ENCODE measurements at places on chromosomes 1 and 21.

DNA sequence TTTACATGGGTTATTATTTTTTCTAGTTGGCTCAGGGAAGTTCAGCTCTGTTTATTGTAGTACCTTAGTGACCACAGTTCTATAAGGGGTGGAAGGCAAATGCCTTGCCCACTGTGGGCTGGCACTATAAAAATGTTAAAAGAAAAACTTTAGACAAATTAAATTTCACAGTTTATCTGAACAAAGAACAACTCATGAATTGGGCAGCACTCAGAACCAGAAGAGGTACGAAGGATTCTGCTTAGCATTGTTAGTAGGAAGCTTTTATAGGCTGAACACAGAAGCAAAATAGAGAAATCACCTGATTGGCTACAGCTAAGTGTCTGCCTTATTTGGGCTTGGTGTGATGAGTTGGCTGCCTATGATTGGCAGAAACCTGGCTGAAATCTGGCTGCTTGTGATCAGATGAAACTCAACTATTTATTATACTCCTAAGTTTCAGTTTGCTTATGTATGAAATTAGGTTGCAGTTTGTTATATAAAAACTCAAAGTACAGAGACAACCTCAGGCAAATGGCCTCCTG is 35.8 kb upstream of the SLC35D1 start:
- no peak for DNase-seq

- DNase-seq = no peak
Measured at GRCh38 chr1:58256041-58256440, 290.5 kb downstream of the OMA1 start.

GRCh38 chr1:111990026-111990877 is 784 bp upstream of the KCND3 start:
- DNase-seq = no peak

GRCh38 chr21:31688603-31689368 is 29.3 kb downstream of the SOD1 start:
- DNase-seq = no peak

GRCh38 chr1:190353538-190354101 is 124.0 kb downstream of the BRINP3 start:
- DNase-seq = no peak

GRCh38 chr21:18655931-18656330 is 252.3 kb upstream of the TMPRSS15 start:
- no peak for DNase-seq

GRCh38 chr1:178634445-178634844 is 90.6 kb upstream of the RALGPS2 start:
- no peak for DNase-seq

GRCh38 chr1:243487036-243487648 is 231.3 kb downstream of the SDCCAG8 start:
- DNase-seq = no peak

DNA sequence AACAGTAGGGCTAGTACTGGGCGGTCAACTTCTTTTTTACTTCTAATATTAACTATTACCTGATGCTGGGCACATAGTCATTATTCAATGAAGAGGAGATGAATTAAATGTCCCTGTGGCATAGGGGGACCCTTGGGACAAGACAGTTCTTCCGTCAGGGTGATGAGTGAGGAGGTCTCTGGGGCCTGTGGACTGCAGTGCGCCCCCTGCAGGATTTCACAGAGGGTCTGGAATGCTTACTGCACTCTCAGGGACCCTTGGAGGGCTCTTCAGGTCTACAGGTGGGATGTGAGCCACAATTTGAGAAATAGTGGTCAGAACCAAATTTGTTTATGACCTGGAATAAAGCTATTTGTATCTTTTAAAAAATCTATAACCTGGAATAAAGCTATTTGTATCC is 149.4 kb downstream of the FAM78B start:
- no peak for DNase-seq

DNA sequence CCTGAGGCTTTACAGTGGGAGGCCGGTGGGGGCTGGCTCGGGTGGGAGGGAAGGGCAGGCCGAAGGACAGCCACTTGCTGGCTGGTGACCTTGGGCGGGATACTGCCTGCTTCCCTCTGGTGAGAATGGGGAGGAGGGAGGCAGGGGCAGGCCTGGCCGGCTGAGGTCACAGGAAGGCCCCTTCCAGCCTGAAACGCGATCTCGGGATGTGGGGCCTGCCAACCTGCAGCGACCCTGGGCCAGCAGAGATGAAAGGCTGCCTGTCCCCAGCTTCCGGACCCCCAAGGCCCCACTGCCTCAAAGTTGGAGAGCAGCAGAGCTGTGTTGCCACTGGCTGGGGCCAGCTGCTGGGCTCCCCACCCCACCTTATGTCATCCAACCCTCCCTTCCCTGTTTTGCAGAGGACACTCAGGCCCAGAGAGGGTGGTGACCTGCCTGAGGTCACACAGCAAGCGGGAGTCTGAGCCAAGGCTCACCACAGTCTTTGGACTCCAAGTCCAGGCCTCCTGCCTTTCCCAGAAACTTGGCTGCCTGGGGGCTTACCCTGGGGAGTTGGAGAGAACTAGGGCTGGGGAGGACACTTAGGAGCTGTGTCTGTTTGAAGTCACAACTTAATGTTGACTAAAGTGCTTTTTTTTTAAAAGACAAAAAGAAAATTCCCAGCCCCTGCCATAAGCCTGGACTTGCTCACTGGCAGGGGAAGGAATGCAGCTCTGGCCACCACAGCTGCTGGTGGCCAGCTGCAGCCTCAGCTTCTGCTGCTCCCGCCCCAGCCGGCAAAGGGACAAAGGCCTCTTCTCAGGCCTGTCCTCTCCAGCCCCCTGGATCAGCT is 14.8 kb upstream of the WASF2 start:
- no peak for DNase-seq

GRCh38 chr1:165925498-165926079 is 98.2 kb downstream of the UCK2 start:
- DNase-seq = no peak

GRCh38 chr1:70627910-70628309 is 216.8 kb downstream of the CTH start:
- DNase-seq = no peak

DNA sequence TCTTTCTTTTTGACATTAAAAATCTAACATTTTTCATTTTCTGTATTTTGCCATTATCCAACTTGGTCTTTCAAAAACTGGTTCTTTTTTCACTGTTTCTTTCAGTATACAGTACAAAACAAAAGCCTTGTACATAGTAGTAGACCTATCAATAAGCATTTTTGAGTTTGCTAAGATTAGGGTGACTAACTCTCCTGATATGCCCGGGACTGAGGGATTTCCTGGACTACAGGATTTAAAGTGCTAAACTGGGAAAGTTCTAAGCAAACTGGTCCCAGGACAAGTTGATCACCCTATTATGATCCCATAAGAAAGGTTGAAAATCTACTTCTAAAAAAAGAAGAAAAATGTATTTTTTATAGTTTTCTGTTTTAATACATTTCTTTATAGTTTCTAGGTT is 120.9 kb downstream of the USP25 start:
- DNase-seq = no peak

DNA sequence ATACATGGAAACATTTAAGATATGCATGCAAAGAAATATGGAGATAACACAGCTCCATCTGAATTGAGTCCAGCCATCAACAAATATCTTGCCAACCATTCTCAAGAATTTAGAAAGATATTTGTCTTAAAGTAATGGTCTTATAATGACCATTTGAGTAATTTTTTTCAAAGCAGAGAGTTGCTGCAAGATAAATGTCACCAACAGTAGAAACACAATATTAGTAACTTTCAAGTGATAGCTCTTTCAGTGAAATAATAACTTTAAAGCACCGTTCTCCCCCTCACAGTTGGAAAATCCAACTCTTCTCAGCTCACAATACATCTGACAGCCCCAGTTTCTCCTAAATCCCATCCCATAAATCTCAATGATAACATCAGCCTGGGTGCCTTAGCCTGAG is 481.0 kb upstream of the ADAMTS5 start:
- DNase-seq = no peak

GRCh38 chr1:165816826-165817497 is 10.5 kb upstream of the UCK2 start:
- no peak for DNase-seq

- DNase-seq = no peak
Measured at GRCh38 chr1:226135059-226135651, 51.4 kb downstream of the ACBD3 start.

DNA sequence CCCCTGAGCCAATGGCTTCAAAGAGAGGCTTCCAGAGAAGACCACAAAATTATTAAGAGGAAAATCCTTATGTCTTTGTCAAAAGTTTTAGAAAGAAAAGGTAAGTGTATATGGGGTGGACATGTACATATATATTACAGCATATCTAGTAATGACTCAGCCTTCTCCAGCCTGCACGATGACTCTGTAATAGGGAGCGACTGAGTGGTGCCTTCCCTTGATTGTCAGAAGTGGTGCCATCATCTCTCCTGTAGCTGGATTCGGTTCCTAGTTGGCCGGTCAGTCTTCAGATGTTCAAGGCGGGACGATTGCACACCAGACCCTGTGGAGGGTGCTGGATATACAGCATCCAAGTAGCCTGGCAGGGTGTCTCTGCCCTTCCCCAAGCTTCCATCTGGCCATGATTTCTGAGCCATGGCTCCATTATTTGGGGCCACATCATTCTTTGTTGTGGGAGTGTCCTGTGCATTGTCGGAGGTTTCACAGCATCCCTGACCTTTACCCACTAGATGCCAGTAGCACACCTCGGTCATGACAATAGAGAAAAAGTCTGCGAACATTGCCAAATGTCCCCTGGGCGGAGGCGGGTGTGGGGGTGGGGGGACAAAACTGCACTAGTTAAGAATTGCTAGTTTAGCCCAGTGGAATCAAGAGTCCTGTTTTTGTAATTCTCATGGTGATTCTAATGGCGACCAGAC is 206.2 kb upstream of the KAZN start:
- DNase-seq = no peak

DNA sequence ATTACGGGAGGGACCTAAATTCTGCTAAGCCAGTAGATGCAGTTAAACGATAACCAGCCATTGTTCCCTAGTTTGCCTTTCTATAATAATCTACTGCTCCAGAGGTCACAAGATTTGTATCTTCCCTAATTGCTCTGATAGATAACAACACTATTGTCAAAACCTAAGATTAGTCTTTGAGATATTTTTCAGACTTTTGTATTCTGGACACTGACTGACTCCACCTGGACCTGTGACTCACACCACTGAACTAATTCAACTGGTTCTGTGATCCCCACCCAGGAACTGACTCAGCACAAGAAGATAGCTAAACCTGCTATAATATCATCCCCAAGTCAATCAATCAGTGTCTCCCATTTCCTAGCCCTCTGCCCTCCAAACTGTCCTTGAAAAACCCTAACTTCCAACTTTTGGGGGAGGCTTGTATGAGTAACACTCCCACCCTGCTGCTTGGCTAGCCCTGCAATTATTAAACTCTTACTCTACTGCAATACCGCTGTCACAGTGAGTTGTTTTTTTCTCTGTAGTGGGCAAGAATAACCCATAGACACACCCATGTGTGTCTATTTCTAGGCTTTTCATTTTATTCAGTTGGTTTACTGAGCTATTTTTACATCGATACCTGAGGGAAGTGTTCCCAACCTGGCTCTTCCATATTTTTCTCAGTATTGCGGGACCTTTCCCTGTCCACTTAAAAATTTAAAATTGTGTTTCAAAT is 11.2 kb downstream of the KIFAP3 start:
- DNase-seq = no peak

GRCh38 chr1:224333939-224334786 is 4.2 kb upstream of the NVL start:
- DNase-seq = no peak

GRCh38 chr1:74858136-74858535 is 125.2 kb downstream of the TYW3 start:
- no peak for DNase-seq

DNA sequence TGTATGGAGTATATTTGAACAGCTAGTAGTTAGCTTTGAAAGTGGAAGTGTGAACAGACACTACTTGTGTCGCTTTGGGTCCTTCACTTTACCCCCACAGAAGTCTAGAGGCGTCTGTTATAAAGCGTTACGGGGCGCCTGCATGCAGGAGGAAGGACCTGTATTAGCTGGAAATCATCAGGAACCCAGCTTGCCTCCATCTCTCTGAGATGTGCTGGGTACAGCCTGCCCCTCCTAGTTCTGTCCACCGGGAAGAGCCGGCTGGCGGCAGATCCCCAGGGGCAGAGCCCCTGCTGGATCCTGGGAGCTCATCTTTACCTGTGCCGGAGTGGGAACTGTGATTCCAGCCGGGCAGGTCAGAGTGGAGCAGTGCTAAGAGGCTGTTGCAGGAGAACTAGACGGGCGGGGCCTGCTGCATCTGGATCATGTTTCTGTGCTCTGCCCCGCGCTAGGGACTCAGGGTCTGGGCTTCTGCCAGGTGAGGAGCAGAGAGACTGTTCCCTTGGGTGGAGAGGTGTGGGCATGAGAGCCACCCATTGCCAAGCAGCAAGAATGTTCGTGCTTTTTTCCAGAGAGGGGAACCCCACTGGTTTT is 22.3 kb upstream of the SPSB1 start:
- no peak for DNase-seq

GRCh38 chr21:33942426-33942825 is 26.8 kb upstream of the ATP5PO start:
- DNase-seq = no peak

- no peak for DNase-seq
Measured at GRCh38 chr1:91891454-91891853, 5.5 kb upstream of the TGFBR3 start.

DNA sequence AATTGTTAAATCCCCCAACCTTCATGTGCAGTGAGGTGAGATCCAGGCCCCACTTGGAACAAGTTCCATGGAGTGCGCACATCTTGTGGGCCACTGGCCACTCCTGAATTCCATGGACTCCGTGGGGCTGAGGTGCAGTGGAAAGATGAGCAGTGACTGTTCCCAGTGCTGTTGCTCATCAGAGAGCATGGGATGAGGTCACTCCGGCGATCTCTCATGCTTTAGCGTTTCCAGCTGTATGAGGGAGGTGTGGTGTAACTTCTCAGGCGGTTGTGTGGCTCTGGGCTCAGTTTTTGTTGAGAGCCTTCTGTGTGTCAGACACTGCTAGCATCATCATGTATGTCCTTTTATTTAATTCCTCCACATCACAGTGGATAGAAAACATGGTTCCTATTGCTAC is 96.2 kb downstream of the GALNT2 start:
- DNase-seq = no peak

DNA sequence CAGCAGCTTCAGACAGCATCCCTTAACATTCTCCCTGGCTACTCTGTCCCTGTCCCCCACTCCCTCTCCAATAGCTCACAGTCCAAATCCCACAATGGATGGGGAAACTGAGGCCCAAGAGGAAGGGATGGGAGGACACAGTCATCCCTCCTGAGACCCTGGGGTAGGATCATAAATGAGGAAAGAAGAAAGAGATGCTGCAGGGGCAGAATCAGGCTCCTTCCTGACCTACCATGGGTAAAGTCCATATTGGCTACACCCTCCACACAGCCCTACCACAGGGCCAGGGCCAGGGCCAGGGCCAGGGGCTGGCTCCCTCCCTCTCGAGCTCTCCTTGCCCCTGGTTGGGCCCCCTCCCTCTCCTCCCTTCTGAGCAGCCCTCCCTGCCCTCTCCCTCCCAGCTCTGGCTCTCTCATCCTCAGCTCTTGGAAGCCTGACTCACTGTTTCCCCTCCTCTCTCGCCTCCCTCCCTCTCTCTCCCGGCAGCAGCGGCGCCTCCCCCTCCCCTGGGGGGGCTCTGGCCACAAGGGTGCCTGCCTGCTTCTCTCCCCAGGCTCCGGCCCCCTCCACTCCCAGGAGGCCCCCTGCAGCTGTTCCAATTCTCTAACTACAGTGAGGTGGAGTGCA is 4.9 kb downstream of the AHDC1 start:
- DNase-seq = peak; percentile 47

- DNase-seq = no peak
Measured at GRCh38 chr1:116495535-116495934, 75.3 kb downstream of the CD58 start.

All from stimulated activated CD4-positive, alpha-beta T cell treated with anti-CD3 and anti-CD28 coated beads, Interleukin-12 subunit alpha, Interleukin-12 subunit beta, amount 100 ng/mL, for 4 hours (primary cell).